Glutamatergic neuron (in vitro differentiated cells): ENCODE measurements at places on chromosomes 5 and 9. TPM values are rescaled to one million over a fixed set of nuclear protein-coding genes. Genes with fewer than 3 reads are reported as not detected.

DNA sequence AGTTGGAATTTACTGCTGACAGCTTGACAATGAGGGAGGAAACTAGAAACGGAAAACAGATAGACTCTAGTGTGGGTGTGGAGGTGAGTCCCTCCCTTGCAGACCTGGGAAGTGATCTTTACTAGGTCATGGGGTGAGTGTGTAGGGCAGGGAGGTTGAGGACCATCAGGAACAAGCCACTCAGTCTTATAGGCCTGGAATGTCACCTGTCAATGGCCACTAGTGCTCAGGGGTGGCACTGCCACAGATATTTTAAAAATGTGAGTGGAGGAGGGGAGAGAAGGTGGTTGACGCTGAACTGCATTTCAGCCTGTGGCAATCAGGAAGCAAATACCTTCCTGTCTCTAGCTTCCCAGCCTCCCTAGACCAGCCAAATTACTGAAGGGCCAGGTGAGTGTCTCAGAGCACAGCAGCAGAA is 9.0 kb downstream of the OR2S2 start:
- no peak overlapping the region for H3K4me3 ChIP-seq
- H3K4me1 ChIP-seq: no peaks in the 10 kb centered on the region
- DNase-seq: no peak
- no peak overlapping the region for H3K27ac ChIP-seq
- peaks cover 2% of the 10 kb centered on the region for H3K36me3 ChIP-seq
- H3K27me3 ChIP-seq: peaks cover 3% of the 10 kb centered on the region

Gene RAB14
- 50.7 TPM for total RNA-seq

GRCh38 chr9:250039-250438 is 35.4 kb downstream of the DOCK8 start:
- peaks cover 2% of the 10 kb centered on the region for H3K27me3 ChIP-seq
- H3K4me1 ChIP-seq: no peaks in the 10 kb centered on the region
- no peak overlapping the region for H3K4me3 ChIP-seq
- no peak overlapping the region for H3K27ac ChIP-seq

DNA sequence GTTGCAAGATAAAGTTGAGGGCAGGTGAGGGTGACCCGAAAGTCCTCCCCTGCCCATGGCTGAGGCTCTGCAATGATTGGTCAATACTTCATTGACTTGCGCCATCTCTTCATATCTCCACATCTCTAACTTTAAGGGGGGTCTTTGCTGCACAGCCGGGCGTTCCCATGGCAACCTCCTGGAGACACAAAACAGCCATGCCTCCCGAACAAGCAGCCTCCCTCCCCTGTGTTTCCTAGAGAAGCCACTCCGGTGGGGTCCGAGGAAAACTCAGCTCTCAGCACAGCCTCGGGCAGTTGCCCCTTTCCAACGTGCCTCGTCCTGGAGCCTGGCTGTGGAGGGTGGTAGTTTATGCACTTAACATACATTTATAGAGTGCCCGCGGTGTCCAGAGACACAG is 57.5 kb downstream of the TSPAN17 start:
- H3K4me1 ChIP-seq: peaks cover 16% of the 10 kb centered on the region
- H3K27ac ChIP-seq: no peak overlapping the region
- H3K27me3 ChIP-seq: peaks cover 3% of the 10 kb centered on the region
- no peaks in the 10 kb centered on the region for H3K36me3 ChIP-seq
- no peak overlapping the region for H3K4me3 ChIP-seq

DNA sequence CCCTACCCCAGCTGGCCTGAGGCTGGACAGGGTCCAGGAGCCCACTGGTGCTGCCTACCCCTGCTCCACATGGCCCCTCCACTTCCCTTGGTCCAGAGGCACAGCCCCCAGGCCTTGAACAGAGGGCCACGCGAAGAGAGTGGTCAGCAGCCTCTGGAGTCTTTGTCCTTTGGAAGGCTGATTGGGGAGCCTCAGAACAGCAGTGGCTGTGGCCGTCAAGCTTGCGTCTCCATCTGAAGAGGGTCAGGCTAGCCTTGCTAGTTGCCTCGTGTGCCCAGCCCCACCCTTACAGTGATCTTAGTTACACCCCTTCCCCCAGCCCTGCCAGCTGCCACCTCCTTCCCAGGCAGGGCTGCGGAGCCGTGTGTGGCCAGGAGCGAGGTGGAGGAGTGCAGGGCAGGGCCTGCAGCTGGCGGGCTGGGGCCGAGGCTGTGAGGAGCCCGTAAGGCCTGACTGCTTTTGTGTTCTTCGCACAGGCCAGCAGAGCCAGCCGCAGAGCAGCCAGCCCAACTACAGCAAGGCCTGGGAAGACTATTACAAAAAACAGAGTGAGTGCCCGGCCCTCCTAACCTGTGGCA is 30.1 kb upstream of the PRDM12 start:
- H3K27ac ChIP-seq: no peak overlapping the region
- H3K27me3 ChIP-seq: peaks cover 4% of the 10 kb centered on the region
- H3K4me1 ChIP-seq: peaks cover 28% of the 10 kb centered on the region
- peak; percentile 43 for DNase-seq

DNA sequence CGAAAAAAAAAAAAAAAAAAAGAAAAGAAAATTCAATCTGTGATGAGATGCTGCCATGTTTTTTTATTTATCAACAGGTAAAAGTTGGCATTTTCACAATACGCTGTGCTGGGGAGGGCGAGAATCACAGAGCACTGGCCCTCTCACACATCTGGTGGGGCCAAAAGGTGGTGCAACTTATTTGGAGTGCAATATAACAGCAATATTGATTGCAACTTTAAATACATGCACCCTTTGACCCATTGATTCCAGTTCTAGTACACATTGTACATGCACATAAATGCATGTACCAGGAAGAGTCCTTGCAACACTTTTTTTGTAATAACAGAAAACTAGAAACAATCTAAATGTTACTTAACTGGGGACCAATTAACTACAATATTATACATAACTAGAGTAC is 159.1 kb downstream of the DAB2IP start:
- no peak overlapping the region for H3K4me3 ChIP-seq
- H3K27me3 ChIP-seq: no peaks in the 10 kb centered on the region
- no peak for DNase-seq
- H3K27ac ChIP-seq: no peak overlapping the region
- no peaks in the 10 kb centered on the region for H3K36me3 ChIP-seq
- H3K4me1 ChIP-seq: peaks cover 29% of the 10 kb centered on the region

DNA sequence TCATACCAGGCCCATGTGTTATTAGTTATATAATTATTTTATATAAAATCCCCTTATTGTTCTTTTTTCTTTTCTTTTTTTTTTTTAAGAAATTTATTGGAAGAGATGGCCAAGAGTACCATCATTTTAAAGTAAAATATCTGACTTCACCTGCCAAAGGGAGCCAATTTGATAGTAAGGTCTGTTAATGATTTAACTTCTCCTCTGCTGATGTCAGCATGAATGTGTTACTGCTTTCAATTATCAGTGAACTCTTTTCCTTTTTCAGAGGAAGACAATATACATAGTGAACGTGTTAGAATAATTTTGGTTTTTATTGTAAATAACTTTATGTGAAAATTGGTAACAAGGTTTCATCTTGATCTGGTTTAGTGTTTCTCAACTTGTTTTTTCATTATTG is 409.6 kb downstream of the SH3GL2 start:
- peaks cover 7% of the 10 kb centered on the region for H3K4me1 ChIP-seq
- no peak overlapping the region for H3K27ac ChIP-seq
- H3K36me3 ChIP-seq: no peaks in the 10 kb centered on the region
- DNase-seq: no peak
- no peak overlapping the region for H3K4me3 ChIP-seq
- H3K27me3 ChIP-seq: no peaks in the 10 kb centered on the region

- H3K27me3 ChIP-seq: peaks cover 2% of the 10 kb centered on the region
- no peak overlapping the region for H3K4me3 ChIP-seq
- peaks cover 4% of the 10 kb centered on the region for H3K4me1 ChIP-seq
- no peak for DNase-seq
Measured at GRCh38 chr5:58987193-58987592, 404.3 kb downstream of the RAB3C start.

Gene TAF9
- 79.0 TPM for total RNA-seq

Gene GFI1B
- total RNA-seq: not detected

Gene ATP6V0E1
- total RNA-seq: 95.3 TPM

Gene OCLN
- 4.3 TPM for total RNA-seq

DNA sequence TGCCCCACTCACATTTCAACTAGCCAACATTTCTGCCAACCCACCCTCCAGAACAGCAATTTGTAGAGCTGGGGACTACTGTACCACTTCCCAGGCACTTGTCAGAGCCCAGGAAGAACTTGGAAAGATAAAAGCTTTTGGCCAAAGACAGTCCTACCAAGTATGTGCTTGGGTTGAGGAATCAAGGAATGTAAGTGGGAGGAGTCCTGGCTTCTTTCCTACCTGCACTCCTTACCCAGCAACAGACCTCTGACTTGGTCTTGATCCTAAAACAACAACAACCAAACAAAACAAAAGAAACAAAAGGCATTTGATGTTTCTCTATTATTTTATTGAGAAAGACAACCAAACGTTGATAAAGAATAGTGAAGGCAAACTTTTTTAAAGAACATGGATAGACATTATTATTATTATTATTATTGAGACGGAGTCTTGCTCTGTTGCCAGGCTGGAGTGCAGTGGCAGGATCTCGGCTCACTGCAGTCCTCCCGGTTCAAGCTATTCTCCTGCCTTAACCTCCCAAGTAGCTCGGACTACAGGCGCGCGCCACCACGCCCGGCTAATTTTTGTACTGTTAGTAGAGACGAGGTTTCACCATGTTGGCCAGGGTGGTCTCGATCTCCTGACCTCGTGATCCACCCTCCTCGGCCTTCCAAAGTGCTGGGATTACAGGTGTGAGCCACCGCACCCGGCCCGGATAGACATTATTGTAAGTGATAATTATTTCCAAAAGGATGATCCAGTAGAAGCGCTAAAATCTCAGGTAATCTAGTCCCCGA is 33.5 kb downstream of the ANXA2R start:
- H3K36me3 ChIP-seq: no peaks in the 10 kb centered on the region
- no peak overlapping the region for H3K27ac ChIP-seq

- peaks cover 26% of the 10 kb centered on the region for H3K4me1 ChIP-seq
- H3K4me3 ChIP-seq: no peak overlapping the region
- peak overlapping the region; percentile 25 for H3K27ac ChIP-seq
- DNase-seq: no peak
- no peaks in the 10 kb centered on the region for H3K36me3 ChIP-seq
Measured at GRCh38 chr9:114591849-114592248, 4.3 kb downstream of the ATP6V1G1 start.

- DNase-seq: peak; percentile 84
- peaks cover 1% of the 10 kb centered on the region for H3K4me1 ChIP-seq
- no peak overlapping the region for H3K4me3 ChIP-seq
- no peaks in the 10 kb centered on the region for H3K27me3 ChIP-seq
Measured at GRCh38 chr5:4868140-4868735, 271.9 kb upstream of the ADAMTS16 start.

- peaks cover 2% of the 10 kb centered on the region for H3K27me3 ChIP-seq
- no peaks in the 10 kb centered on the region for H3K4me1 ChIP-seq
- no peak for DNase-seq
Measured at GRCh38 chr9:21761309-21761901, 41.0 kb upstream of the MTAP start.

GRCh38 chr9:137309368-137310188 is 7.5 kb upstream of the NRARP start:
- no peak for DNase-seq
- no peaks in the 10 kb centered on the region for H3K27me3 ChIP-seq
- H3K36me3 ChIP-seq: no peaks in the 10 kb centered on the region
- H3K27ac ChIP-seq: no peak overlapping the region
- H3K4me3 ChIP-seq: no peak overlapping the region
- peaks cover 5% of the 10 kb centered on the region for H3K4me1 ChIP-seq

DNA sequence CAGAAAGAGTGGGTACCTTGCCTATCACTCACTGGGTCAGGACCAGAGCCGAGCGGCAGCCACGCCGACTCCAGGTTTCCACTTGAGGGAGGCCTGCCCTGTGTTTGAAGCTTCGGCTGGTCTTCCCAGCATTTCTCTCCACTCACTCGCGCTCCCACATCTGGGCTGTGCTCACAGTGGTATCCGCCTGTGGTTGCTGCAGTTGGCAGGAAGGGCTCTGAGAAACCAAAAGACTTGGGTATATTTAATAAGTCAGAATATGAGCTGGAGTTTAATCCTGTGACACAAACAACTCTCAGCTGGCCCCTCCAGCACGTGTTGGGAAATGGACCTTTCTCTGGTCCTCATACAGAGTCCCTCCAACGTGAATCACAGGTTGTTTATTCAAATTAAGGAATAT is 70.9 kb downstream of the SPRY4 start:
- H3K27ac ChIP-seq: no peak overlapping the region
- no peak for DNase-seq
- H3K4me1 ChIP-seq: peaks cover 2% of the 10 kb centered on the region
- H3K27me3 ChIP-seq: peaks cover 4% of the 10 kb centered on the region

DNA sequence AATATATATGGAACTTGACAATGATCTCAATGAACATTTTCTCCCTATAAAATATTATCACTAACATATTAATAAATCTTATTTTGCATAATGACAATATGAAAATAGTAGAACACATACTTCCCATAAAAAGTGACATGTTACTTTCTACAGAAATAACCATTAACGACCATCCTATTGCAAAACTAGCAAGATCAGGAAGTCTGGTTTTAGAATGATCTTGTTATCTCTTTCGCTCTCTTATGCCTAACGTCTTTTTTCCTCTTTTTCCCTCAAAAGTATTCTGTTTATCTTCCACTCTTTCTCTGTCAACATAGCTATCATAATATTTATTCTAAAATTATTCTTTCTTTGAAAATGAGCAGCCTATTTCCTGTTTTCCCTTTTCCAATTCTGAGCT is 21.6 kb upstream of the C5orf46 start:
- H3K36me3 ChIP-seq: no peaks in the 10 kb centered on the region
- DNase-seq: no peak
- no peaks in the 10 kb centered on the region for H3K27me3 ChIP-seq
- no peak overlapping the region for H3K27ac ChIP-seq
- no peak overlapping the region for H3K4me3 ChIP-seq

- H3K27ac ChIP-seq: no peak overlapping the region
- DNase-seq: no peak
- H3K4me1 ChIP-seq: peaks cover 2% of the 10 kb centered on the region
Measured at GRCh38 chr5:156340893-156341292, 13.9 kb downstream of the SGCD start.

GRCh38 chr5:179234563-179235135 is 110.6 kb downstream of the ADAMTS2 start:
- no peak for DNase-seq
- H3K4me1 ChIP-seq: peaks cover 10% of the 10 kb centered on the region
- H3K4me3 ChIP-seq: no peak overlapping the region

Gene GABRB2
- total RNA-seq: not detected

Gene PCDHB16
- 20.1 TPM for total RNA-seq

Gene FAM221B
- not detected for total RNA-seq

GRCh38 chr5:173035904-173036707 is 20.0 kb upstream of the CREBRF start:
- H3K36me3 ChIP-seq: no peaks in the 10 kb centered on the region
- no peaks in the 10 kb centered on the region for H3K4me1 ChIP-seq
- H3K27me3 ChIP-seq: no peaks in the 10 kb centered on the region
- H3K27ac ChIP-seq: no peak overlapping the region

- no peak overlapping the region for H3K27ac ChIP-seq
- no peak for DNase-seq
- H3K4me1 ChIP-seq: peaks cover 8% of the 10 kb centered on the region
- H3K4me3 ChIP-seq: no peak overlapping the region
Measured at GRCh38 chr9:14869671-14870070, 40.6 kb downstream of the FREM1 start.

Gene LTC4S
- total RNA-seq: 0.91 TPM

Gene AGXT2
- total RNA-seq: not detected

Gene NIPAL4
- not detected for total RNA-seq
